Hematopoietic multipotent progenitor cell treated with erythropoietin and hydrocortisone succinate and interleukin-3 and kit ligand, for 6 days (in vitro differentiated cells): ENCODE measurements at places on chromosomes 12 and 14.

DNA sequence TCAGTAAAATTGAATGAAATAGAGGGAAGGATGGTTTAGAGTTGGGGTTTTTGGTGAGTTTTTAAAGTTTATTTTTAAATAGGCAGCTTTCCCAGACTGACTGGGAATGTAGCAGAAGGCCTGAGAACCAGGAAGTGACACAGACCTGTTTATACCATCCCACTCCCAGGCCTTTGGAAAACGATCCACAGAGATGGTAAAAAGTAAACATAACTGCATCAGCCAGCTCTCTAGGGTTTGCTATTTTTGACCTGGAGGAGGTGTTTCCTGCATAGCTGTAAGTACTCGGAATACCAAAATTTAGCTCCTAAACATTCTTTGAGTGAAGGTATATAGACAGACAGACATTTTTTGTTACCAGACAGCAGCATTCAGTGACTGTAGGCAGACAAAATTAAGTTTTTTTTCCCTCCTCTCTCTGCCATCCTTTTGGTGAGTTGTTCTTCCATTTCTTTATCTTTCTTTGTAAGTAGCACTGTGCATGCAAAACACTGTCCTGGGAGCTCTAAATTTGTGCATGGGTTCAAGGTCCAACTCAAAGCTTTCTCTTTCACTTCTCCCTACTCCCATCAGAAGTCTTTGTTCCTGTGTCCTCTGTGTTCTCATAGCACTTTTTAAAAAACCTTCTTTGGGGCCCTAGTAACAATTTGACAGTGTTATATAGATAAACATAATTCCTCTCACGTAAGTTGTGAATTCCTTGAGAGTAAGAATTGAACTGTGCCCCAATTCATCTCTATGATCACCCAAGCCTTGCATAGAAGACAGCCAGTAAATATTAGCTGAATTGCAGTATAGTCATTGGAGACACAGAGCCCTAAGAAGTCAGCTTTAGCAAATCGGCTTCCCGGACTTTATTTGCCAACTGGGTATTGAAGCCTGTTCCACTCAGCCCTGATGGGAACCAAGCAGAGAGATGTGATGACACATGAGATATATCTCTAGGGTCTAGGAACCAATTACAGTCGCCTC lies 37.4 kb downstream of the SUSD6 start:
- no peak for DNase-seq

- DNase-seq, result peak; percentile 32
Measured at GRCh38 chr14:69002069-69002468, 23.0 kb upstream of the ACTN1 start.

GRCh38 chr14:52314595-52315354 lies 663 bp downstream of the PTGER2 start:
- DNase-seq, result peak; percentile 50

DNA sequence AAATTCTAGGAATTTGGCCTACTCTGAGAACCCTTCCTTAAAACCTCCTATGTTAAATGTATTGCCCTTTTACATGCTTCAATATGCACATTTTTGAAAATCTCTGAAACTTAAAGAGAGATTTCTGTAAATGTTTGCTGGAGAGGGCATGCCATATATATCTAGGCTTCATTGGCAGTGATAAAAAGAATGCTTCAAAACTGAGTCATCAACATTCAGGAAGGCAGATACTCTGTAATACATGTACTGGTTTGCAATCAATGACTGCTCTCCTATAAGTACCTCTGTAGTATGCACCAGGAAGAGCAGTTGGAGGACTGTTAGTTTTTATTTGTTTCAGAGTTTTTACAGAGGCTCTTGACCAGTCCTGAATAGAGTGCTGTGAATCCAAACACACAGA lies 739.9 kb downstream of the SLC16A7 start:
- DNase-seq, result no peak

DNA sequence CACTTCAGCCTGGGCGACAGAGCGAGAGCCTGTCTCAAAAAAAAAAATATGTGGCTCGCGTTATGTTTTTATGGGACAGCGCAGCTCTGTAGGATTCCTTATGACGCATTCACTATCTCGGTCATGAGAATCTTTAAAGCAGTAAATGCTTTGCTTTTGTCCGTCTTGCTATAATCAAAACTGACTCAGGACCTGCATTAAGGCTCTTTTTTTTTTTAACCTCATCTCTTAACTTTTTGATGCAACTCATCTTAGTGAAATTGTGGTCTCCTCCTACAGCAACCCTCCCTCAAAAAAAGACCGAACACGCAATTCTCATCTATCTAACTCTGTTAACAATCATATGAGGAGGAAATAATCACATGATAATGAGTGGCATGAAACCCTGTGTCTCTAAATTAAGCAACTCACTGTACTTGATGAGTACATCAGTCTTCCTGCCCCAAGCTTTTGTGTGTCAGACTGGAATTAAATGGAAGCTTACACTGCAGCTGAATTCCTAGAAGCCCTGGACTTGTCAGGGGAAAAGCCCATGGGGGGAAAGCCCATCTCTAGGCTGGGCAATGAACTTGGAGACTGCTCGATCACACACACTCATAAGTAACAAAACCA lies 4.3 kb downstream of the P2RX4 start:
- peak; percentile 67 for DNase-seq

DNA sequence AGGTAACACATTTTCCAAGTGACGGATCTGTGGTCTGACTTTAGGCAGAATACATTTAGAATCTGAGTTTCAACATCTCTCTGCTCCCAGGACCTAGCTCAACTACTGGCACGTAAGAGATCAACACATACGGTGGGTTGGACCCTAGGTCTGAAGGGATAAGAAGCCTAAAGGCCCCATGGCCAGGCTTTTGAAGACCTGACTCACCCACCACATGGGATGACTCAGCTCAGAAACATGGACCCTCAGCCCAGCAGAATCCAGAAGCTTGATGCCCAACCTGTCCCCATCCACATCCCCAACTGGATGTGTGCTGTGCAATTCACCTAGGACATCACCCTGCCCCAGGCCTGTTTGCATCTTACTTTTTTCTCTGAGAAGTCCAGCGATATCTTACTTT lies 770.2 kb downstream of the BCL11B start:
- DNase-seq, result no peak

DNA sequence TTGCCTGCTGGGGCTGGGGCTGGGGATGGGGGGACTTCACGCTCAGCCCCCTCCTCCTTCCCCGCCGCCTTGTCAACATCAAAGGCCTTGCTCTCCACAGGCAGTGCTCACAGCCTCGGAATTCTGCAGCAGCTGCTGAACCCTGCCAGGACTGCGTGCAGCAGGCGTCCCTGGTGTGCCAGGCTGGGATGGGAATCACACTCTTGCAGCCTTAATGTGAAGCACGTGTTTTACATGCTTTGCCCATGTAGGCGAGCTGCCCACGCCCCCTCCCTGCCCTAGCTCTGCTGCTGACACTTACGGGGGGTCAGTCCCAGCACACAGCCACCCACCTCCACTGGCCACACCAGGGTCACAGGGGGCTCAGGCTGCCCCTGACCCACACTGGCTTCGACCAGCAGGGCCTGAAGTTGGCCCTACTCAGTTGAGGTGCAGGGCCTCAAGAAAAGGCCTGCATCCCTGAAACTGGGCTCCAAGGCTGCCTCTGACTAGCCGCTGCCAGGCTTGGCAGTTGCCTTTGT lies 276.2 kb upstream of the RTL1 start:
- no peak for DNase-seq

DNA sequence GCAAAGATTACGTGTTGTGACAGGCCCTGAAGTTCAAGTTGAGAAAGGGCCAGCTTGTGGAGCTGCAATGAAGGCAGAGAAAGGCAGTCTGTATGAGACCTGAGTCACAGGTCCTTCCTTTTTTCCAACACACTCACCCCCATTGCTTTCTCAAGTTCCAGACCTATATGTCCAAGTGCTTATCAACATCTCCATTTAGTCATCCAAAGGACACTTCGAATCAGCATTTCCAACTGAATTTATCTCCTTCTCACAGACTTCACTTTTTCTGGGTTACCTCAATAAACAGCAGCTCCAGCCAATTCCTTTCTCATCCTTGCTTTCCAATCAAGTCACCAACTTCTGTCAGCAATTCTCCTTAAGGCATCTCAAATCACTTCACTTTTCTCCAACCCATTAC lies 56.4 kb upstream of the KIF21A start:
- no peak for DNase-seq

- peak; percentile 6 for DNase-seq
Measured at GRCh38 chr12:51683763-51684357, 92.8 kb downstream of the SCN8A start.

DNA sequence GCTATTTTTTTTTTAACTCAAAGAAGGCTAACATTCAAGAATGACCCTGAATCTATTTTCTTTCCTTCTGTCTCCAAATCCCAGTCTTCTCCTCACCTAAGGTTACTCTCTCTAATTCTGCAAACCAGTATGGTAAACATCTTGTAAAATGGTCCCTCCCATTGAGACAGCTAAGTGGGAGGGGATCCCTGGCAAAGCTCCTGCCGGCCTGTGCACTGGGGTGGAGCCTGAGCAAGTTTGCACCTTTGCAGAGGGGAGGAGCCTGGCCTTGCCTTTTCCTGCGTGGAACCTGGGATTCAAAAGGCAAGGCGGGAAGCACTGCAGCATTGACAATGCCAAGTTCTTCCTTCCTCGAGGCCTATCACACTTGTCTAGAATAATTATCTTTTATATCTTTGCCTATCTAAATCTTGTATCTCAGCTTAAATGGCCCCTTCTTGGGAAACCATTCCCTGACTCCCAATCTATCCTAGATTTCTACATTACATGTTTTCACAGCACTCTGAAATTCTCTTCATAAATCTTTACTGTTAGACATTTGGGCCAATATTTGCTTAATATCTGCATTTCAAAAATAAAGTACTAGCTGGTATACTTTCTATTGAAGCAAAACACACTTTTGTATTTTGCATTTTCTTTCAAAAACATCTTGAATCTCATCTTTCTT lies 83.0 kb downstream of the EPS8 start:
- no peak for DNase-seq
